GM06990 (cell line): ENCODE measurements at places on chromosomes 6 and 20.
A peak's percentile ranks its signal among the peaks of the same experiment; 100 is the strongest.

DNA sequence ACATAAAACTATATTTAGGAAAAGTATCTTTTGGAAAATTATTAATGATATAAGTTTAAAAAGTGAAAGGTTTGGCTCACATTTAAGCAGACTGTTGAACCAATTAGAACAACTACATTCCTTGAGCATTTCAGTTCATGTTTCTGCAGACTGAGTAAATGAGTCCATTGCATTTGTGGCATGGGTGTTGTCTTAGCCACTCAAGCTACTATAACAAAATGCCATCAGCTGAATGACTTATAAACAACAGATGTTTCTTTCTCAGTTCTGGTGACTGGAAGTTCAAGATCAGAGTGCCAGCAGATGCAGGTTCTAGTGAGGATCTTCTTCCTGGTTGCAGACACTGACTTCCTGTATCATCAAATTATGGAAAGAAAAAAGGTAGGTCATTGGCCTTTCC lies 67.1 kb upstream of the SLC2A12 start:
- no peak for DNase-seq

GRCh38 chr6:149755300-149756260 lies 6.0 kb downstream of the PCMT1 start:
- DNase-seq, result no peak

DNA sequence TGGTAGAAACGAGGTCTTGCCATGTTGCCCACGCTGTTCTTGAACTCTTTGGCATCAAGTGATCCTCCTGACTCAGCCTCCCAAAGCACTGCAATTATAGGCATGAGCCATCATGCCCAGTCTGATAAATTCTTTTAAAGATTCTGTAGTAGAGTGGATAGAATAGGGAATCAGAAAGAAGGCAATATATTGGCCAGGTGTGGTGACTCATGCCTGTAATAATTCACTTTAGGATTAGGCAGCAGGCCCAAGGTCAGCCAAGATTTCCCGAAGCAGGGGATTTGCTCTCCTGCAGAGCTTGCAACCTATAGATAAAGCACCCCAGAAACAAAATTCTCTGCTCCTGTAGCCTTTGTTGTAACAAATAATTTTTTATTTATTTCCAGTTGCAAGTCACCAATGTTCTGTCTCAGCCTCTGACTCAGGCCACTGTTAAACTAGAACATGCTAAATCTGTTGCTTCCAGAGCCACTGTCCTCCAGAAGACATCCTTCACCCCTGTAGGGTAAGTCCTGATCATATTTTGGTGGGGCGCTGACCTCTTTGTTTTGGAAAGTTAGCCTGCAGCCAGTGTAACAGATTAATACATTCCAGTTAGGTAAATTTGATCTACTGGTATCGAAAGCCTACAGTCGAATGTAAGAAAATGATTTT lies 30.4 kb upstream of the MROH8 start:
- no peak for DNase-seq

GRCh38 chr20:44302026-44302669 lies 8.9 kb downstream of the FITM2 start:
- no peak for DNase-seq

GRCh38 chr6:68958327-68958726 lies 323.2 kb downstream of the ADGRB3 start:
- DNase-seq, result no peak

GRCh38 chr6:163564534-163564933 lies 150.0 kb downstream of the QKI start:
- DNase-seq, result no peak

- no peak for DNase-seq
These were observed 159.6 kb downstream of the SASH1 start for GRCh38 chr6:148502083-148502772.

DNA sequence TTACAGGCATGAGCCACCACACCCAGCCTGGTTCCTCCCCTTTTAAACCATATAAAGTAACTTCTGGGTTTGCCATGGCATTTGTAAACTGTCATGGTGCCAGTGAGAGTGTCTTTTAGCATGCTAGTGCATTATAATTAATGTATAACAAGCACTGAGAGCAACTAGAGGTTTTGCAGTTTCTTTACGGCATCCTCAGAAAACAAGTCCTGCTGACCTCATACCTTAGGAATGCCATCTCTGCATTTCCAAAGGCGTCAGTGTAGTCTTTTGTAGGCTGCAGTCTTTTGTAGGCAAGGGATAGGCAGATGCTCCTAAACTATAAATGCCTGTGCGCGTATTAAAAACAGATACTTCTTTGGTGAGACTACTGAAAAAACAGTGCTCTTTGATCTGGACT lies 75.0 kb upstream of the EZR start:
- no peak for DNase-seq

GRCh38 chr20:11838076-11838636 lies 79.5 kb upstream of the BTBD3 start:
- DNase-seq, result no peak

DNA sequence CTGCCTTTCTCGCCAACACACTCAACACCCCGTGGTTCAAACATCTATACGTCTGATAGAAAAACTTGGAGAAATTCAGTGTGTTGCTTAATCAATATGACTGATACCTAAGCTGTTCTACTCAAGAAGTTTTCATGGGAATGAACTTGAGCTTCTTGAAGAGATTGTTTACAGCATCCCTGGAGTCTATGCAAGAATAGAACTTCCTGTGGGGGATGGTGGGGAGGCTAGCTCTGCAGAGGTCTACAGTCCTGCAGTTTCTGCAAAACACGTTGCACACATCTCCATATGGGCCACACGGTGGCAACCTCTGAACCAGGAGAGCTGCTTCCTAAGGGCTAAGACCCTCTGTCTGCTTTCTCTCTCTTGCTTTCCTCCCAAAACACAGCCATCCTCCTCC lies 32.7 kb upstream of the FANCE start:
- DNase-seq, result no peak

DNA sequence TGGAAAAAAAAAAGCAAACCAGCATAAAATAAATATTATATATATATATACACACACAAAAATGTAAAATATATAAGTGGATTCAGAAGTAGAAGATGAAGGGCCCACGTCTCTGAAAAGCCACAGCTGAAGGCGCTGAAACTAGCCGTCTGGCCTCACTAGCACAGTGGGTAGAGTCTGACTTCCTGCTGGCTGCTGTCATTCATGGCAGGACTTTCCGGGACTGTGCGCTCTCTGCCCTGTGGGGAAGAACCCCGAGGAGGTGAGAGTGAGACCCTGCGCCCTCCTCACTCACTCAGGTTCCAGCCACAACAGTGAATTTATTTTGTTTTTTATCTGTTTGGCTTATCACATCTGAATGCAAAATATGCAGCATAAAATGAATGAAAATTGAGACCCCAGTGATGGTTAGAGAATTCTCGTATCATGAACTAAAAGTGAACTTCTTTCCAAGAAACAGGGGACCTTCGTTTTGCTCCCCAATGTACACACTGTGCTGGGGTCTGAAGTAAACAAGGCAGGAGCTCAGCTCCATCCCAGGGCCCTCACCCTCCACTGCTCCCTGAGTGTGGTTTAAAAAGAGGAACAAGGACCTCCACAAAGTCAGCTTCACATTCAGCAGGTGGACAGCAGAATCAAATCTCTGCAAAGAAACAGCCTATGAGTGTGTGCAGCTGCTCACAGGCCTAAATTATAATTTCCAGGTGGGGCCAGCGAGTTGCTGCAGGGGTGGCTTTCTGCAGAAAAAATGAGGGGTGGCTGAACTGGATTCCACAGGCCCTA lies 1.3 kb upstream of the RAMACL start:
- peak; percentile 57 for DNase-seq

- no peak for DNase-seq
These were observed 268.3 kb downstream of the CD109 start for GRCh38 chr6:73964241-73964854.

DNA sequence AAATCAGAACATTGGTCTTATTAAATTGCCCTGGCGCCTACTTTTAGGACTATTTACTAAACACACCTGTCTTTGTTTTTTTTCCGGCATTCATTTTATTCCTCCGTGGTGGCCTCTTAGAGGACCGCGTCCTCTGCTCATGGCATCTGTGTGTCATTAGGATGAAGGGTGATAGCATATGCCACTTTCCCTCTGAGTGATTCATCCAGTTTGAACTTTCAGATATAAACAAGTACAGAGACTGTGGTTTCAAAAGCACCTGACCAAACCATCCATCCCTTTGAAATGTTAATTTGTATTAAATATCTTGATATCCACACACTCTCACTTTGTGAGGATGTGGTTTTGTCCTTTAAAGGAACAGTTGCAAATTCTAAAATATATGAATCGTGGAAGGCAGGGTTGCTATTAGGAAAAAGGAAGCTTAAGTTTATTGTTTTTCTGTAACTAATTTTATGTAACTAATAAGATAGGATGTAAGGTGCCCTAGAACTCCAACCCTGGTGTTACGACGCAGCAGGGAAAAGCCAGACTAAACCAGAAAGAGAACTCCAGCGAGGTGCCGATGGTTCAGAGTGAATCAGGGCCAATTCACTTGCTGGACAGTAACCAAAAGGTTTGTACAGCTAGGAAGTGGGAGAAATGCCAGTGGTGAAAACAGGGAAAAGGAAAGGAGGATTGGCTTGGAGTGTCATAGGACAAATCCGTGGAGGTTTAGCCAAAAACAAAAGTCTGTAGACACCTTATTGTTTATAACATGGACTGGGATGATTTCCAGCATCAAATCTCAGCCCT lies 98.7 kb downstream of the SHLD1 start:
- no peak for DNase-seq

GRCh38 chr6:48834706-48835105 lies 628.3 kb downstream of the MMUT start:
- DNase-seq, result no peak

- DNase-seq, result peak; percentile 40
These were observed 6.5 kb upstream of the SLC24A3 start for GRCh38 chr20:19205981-19206396.

DNA sequence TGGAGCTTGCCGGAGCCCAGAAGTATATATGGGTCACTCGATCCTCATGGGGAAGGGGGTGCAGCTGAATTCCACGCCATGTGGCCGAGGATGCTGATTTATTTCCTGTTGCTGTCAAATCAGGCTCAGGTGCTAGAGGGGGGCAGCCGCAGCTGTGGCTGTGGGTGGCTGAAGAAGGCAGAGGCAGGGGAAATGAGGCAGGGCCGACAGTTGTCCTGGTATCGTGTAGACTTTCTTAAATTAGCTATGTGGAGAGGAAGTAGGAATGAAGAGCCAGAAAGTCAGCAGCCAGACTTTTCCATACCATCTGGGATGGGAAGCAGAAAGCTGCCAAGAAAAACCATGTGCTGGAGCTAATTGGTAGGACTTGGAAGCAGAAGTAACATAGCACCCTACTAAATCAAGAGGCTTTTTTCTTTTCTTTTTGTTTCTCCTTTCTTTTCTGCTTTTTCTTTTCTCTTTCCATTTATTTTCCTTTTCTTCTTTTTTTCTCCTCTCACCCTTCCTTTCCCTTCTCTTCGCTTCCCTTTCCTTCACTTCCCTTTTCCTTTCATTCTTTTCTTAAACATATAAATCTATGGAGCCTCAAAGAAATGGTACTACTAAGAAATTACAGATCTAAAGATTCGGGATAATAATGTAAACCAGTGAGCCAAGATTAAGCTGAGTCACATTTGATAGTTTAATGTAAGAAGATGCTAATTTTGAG lies 90.6 kb upstream of the CD83 start:
- DNase-seq, result no peak

- peak; percentile 27 for DNase-seq
These were observed 493 bp downstream of the CRYBG1 start for GRCh38 chr6:106360989-106361430.
